HEK293T (cell line): ENCODE measurements at places on chromosomes 2 and 18.

DNA sequence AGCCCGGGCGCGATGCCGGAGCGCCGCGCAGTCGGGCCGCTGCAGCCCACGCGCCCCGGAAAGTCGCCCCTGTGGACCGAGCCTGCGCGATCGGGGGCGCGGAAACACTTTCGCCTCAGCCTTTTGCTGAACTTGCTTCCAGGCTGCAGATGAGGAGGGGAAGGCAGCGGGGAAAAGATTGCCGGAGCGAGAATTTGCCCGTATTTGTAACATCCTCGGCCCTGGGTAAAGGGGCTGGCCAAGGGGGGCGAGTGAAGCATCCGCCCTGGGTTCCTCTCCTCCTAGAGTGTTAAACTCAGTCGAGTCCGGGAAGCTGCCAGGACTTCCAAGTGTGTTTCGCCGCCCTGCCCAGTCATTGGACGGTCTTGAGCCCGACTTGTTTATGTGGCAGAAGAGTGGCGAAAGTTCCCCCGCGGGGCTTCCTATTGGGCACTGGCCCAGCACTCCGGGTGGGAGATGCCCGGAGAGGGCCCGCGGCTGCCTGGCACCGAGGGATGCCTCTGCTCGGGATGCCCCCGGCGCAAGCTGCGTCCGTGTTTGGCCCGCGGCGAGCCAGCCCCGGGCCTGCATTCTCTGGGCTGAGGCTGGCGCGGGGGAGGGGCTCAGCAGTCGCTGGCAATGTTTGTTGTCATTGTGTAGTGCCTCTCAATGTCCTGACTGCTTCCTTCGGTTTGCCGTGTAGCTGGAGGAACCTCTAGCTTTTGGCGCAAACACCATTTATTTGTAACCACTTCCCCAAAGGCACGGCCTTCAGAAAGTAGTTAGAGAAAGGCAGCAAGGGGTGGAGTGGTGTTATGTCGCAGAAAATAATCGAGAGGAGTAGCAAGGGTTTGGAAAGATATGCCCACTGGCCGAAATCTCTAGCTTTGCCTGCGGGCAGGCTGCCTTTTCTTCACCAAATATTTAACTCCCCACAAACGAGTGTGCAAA is 1.1 kb downstream of the CYBRD1 start:
- peak; percentile 60 for DNase-seq

GRCh38 chr2:60104514-60105505 is 448.6 kb downstream of the BCL11A start:
- DNase-seq: no peak

- no peak for DNase-seq
Observed at GRCh38 chr18:78293940-78294541, 685.6 kb upstream of the SALL3 start.

DNA sequence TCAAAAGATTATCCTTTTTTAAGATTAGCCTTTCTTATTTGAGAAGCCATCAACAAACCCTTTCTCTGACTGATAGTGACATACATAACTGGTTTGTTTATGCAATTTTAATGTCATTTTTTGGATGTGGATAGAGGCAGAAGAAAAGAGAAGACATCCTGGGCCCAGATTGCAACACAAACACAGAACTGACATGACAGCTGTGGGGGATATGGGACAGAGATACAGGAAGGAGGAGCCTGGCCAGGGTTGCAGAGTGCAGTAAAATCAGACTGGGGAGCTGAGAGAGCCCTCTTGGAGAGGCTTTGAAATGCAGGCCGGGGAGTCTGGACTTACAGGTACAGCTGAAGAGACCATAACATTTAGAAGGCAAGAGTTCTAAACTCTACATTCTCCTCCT is 65.1 kb downstream of the SIGLEC15 start:
- no peak for DNase-seq

GRCh38 chr2:199659207-199659606 is 191.8 kb downstream of the FTCDNL1 start:
- peak; percentile 22 for DNase-seq

- DNase-seq: no peak
Observed at GRCh38 chr18:34003687-34004086, 221.0 kb downstream of the NOL4 start.

- DNase-seq: no peak
Observed at GRCh38 chr18:10563886-10564285, 38.1 kb downstream of the NAPG start.

- DNase-seq: no peak
Observed at GRCh38 chr18:6733758-6734157, 4.2 kb downstream of the ARHGAP28 start.

DNA sequence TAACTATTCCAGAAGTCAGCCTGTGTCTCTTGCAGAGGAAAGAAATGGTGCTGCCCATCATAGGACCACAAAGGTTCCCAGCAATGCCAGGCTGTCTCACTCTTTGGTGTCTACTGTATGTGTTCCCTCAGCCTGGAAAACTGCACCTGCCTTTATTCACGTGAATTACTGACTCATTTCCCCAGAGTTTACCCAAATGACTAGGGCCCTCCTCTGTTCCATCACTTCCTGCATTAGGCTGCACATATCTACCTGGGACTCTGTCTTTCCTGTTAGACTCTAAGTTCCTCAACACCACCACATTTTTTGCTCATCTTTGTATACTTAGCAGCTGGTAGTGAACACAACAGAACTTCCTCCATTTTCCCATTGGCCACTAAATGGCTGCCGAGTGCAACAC is 188.3 kb downstream of the FHOD3 start:
- DNase-seq: no peak

DNA sequence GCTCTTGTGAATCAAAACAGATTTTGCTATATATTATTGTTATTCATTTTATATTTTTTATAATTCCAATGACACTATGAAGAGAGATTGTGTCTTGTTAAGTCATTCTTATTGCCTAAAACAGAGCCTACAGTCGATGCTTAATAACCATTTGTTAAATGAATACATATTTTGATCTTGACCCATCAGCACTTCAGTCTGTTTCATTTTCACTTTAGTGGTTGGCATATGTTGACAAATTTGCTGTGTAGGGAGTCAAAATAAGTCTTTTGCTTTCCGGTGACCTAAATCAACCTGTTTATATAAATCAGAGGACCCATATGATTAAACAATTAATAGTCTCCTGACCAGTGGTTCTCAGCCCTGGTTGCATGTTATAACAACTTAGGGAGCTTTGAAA is 97.1 kb downstream of the TXNL1 start:
- DNase-seq: no peak

DNA sequence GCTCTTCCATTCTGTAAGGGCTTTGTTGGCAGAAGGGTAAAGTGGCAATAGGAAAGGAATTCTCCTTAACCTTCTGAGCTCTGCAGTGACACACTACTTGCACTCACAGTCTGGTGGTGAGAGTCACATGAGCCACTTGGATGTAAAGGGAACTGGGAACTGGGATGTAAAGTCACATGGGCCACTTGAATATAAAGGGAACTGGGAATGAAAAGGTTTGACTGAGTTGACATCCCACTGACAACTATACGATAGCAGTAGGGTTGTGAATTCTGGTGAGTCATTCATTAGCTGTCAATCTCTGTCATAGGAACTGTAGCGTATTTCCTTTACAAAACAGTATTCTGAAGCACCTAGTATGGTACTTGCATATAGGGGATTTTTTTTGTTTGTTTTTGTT is 5.5 kb downstream of the RPE start:
- no peak for DNase-seq

- DNase-seq: peak; percentile 39
Observed at GRCh38 chr2:101150306-101151145, 656 bp downstream of the TBC1D8 start.

- DNase-seq: no peak
Observed at GRCh38 chr2:190182071-190182524, 119.6 kb upstream of the MSTN start.

DNA sequence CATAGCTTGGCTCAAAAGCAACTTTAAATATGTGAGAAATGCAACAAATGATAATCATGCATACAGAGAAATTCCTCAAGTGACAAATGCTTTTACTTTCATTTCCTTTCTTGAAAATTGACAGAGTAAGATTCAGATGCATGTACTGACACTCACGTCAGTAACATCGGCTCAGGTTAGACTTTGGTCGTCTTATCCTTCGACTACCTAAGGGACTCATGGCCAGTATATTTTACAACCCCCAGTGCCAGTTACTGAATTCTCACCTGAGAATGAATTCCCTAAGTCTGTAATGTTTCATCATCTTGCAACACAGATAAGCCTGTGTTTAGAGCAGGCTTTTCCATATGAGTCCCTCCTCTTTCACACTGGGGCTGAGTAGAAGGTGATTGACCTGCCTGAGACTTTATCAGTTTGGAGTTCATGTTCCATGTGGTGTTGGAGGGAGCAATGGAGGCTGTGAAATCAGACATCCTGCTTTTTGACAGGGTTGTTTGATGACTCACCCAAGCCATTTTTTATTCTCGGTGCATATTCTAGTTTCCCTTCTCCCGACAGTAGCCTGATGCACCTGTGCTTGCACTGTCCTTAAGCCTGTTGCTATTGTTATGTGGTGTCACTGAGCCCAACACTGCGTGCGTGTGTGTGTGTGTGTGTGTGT is 30.5 kb upstream of the ATP8B1 start:
- DNase-seq: no peak

DNA sequence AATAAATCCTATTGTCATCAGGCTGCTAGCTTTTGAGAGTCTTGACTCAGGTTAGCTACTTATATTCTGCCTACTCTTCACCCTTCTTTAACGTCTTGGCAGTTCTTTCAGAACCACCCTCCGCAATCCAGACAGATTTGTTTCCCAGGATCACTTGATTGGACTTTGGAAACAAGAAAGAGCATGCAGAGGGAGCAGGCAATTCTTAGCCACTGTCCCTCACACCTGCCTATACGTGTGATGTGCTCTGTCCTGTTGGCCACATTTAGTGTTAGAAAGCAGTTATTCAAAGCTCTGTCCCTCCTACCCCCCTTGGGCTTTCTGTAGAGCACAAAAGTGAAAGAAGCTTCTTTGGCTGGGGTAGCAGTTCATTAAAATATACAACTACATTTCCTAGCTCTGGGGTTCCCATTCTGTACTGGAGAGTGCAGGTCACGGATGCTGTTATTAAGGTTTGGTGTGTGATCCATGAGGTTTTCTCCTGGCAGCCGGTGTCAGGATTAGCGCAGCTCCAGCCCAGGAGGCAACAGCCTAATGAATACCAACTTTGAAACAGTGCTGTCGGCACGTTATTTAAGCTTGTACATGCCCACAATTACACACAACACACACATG is 6.3 kb downstream of the FZD5 start:
- DNase-seq: no peak

DNA sequence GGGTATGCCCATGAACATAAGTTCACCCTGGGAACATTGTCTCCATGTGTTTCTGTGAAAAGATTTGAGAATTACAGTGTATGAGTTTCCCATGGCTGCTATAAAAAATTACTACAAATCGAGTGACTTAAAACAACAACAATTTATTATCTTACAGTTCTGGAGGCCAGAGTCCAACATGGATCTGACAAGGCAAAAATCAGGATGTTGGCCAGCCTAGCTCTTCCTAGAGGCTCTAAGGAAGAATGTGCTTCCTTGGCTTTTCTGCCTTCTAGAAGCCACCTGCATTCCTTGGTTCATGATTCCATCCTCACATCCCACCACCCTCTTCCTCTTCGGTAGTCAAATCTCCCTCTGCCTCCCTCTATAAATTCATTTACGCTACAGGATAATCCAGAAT is 38.6 kb downstream of the FAM124B start:
- DNase-seq: no peak

GRCh38 chr2:23206650-23207049 is 178.3 kb upstream of the KLHL29 start:
- DNase-seq: no peak

- no peak for DNase-seq
Observed at GRCh38 chr2:143668234-143668633, 539.0 kb downstream of the ARHGAP15 start.
